ENCODE measurements at places on chromosomes 7 and 10.
A peak's percentile ranks its signal among the peaks of the same experiment; 100 is the strongest.

DNA sequence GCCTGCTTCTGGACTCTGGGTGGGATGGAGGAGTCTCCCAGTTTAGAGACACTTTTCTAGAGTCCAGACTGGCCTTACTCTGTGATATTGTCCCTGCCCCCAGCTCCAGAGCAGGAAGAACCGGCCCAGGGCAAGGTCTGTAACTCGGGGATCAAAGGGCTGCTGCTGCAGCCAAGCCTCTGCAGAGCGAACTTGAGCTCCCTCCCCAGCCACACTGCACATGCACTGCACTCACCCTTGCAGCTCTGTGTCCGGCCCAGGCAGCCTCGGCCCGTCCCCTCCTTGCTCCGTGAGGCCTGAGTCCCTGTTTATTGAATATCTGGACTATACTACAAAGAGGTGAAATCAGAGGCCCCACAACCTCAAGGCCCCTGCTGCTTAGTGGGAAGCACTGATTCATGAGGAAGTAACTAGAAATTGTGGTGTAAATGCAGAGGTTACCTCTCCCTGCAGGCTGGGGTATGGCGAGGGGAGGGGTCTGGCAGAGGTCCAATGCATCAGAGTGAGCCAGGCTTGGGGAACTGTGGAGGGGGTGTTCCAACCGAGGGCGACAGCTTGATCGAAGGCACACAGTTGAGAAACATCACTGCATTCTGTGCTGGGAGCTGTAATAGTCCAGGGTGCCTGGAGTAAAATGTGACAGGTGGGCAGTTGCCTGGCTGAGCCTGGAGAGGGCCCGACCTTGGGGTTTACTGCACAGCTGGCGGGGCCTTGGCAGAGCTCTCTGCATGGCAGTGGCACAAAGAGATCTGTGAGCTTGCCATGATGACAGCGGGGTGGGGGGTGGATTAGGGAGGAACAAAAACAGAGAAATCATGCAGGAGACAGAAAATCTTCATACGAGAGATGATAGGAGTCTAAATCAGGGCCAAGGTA, 49.1 kb downstream of the AOC1 start:
- DNase-seq, result no peak

- no peak for DNase-seq
These were observed 8.3 kb upstream of the ATP6V1F start for GRCh38 chr7:128854396-128854795.

GRCh38 chr7:95322854-95323253, 1.5 kb downstream of the PON1 start:
- no peak for DNase-seq

DNA sequence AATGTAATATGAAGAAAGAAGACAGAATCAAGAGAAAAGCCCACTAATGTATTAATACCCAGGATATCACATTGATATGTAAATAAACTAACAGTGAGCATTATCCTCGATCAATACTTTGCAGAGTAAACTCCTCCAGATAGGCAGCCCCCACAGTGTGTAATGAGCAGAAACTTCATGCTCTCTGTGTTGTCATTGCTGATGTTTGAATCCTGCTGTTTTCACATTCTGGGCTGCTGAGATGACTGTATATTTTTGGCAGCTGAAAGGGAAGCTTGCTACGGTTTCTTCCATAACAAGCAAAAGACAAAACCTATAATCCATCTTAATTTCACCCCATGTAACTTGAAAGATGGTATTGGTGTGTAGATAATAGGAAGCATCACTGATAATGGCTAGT, 15.3 kb upstream of the THSD7A start:
- no peak for DNase-seq

- DNase-seq, result no peak
These were observed 162.9 kb downstream of the RGS10 start for GRCh38 chr10:119379466-119380071.

DNA sequence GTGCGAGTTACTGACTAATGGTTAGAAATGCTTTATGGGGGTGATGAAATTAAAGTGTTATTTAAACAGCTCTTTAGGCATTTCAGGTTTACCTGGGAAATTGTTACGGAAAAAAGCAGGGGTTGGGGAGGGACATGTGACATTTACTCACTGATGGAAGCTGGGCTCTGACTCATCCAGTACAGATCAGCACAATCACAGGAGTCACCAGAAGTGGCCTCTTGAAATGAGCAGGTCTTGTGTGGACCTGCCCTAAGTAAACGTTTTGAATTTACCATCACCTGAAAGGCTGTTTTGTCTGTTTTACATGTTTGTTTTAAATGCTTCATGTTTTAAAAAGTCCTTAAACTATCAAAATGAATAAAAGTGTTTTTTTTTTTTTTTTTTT, 2.3 kb downstream of the GLRX3 start:
- DNase-seq, result peak; percentile 46

- DNase-seq, result no peak
These were observed 14.4 kb downstream of the MARCHF5 start for GRCh38 chr10:92305133-92306072.

DNA sequence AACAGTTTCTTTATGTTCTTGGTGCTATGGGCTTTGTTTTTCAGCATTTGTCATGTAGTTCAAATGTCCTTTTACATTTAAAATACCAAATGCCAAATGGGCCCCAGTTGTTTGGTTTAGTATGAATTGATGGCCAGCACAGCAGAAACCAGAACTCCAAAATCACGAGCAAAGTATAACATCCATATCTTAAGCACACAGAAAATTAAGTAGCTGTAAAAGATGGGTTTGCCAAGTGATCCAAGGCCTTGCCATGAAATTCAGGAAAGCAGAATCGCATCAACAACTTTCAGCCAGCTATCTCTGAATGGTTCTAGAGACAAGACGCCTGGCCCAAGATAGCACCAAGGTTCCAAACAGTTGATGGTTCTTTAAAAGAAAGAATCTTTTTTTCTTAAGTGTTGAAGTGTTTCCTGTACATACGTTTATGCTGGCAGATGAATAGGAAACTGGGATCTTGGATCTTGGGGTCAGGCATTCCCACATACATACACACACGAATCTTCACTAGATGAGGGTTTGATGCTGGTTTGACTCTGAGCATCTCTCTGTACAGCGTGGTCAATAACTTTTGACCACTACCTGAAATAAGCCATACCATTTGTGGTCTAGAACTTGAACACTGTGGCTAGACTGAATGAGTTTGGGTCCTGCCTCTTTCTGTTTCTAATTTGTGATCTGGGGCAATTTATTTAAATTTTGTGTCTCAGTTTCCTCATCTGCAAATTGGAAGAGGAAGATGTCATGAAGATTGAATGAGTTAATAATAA, 711.8 kb downstream of the KCNMA1 start:
- no peak for DNase-seq

DNA sequence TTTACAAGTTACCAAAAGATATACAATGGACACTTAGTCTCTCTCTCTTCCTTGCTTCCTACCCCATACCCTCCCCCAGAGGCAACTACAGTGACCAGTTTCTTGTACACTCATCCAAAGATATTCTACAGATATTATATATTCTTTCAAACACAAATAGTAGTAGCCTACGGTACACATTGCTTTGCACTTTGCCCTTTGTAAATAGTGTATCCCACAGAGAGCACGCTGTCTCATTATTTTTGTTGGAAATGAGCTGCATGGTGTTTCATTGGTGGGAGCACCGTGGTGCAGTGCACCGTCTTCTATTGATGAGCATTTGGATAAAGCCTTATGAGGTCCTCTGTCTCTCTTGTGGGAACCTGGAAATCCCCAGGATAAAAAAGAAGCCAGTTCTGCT, 24.2 kb downstream of the STRA8 start:
- DNase-seq, result no peak

DNA sequence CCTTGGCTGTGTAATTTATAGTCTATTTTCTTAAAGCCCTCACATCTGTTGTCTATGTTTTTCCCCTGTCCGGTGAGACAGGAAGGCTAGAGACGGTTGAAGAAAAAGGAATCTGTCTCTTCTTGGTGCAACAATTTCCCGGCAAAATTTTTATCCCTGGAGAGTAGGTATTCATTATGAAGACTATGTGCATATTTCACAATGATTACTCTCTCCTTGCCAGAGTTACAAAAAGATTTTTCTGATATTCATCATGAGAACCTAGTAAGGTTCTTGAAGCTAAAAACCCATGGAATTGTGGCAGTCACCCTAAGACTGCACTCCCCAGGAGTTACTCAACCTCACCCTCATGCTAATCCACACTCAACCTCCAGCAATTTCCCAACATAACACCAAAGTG, 55.0 kb upstream of the GHITM start:
- no peak for DNase-seq

DNA sequence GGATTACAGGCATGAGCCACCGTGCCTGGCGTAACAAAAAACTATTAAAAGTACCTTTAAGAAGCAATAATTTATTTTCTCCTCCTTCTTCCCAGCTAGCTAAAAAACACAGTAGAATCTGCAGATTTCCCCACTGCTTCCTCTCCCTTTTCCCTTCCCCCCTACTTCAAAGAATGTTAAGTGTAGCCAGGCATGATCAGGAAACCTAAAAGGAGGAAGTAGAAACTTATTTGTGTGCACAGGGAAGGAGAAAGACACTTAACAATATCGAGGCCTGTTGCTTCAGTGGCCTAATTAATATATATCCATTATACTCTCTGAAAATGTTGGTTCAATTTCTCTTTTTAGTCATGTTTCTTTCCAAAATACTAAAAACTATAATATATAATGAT, 127.7 kb downstream of the NRBF2 start:
- DNase-seq, result no peak

DNA sequence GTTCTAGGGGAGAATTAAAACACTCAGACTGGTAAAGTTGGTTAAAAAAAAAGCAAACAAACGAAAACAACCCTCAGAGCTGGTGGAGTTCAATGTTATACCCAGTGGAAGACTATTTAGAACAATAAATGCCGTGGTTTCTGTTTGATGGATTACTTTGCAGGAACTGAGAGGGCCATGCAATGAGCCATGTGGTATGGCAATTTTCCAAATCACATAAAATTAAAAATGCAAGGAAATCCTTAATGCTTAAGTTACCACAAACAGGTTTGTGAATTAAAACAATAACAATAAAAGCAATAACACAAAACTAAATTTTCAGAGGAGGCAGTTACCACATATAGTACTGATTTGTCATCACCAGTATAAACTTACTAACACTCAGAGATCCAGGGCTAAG, 96.9 kb downstream of the RTKN2 start:
- DNase-seq, result no peak

- DNase-seq, result no peak
These were observed 97.4 kb downstream of the AVL9 start for GRCh38 chr7:32592701-32593100.

DNA sequence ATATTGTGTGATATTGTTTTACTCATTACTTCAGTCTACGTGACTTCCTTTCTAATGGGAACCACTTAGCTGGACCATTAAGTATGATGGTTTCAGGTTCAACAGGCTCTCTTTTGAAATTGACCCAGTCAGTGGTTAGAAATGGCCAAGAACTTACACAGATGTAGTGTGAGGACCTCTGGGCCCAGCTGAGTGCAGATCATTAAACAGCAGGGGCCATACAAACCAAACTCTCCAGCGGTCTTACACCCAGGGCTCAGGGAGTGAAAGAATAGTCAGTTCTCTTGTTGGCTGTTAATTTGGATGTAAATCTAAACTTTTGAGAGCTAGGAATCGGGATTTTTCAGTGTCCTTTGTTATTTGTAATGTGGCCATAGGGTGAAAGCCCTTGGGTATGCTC, 107.3 kb downstream of the CELF2 start:
- no peak for DNase-seq

- peak; percentile 56 for DNase-seq
These were observed 1.6 kb downstream of the C1GALT1 start for GRCh38 chr7:7183838-7184463.

DNA sequence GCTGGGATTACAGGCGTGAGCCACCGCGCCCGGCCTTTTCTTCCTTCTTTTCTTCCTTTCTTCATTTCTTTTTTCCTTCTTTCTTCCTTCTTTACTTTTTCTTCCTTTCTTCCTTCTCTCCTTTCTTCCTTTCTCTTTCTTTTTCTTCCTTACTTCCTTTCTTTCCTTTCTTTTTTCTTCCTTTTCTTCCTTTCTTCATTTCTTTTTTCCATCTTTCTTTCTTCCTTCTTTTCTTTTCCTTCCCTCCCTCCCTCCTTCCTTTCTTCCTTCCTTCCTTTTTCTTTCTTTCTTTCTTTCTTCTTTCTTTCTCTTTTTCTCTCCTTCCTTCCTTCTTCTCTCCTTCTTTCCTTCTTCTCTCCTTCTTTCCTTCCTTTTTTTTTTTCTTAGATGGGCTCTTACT, 47.0 kb upstream of the CUX1 start:
- DNase-seq, result no peak

DNA sequence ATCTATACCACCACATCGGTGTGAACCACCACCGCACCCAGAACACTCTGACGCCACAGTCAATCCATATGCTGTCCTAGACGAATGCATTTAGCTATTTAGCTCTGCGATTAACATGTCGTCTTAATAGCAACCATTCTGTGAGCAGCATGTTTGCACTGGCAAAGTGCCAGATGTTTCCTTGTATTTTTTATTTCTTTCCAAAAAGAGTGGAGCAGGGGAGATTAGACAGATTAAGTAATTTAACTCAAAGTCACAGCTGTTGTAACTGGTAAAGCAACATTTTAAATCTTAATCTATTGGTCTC, 57.0 kb upstream of the ARL4A start:
- no peak for DNase-seq

DNA sequence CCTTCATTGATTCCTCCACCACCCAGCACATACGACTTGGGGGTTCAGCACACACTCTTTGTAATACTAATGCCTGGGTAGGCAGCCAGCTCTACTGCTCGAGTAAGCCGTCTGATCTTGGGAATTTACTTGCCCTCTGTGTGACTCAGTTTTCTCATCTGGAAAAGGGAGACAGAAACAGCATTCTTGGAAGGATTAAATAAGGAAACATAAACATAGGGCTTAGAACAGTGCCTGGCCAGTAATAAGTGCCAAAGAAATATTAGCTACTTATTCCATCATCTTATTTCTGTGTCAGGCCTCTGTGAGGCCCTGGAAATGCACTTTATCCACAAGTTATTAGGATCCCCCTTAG, 130.1 kb downstream of the TNS3 start:
- no peak for DNase-seq

DNA sequence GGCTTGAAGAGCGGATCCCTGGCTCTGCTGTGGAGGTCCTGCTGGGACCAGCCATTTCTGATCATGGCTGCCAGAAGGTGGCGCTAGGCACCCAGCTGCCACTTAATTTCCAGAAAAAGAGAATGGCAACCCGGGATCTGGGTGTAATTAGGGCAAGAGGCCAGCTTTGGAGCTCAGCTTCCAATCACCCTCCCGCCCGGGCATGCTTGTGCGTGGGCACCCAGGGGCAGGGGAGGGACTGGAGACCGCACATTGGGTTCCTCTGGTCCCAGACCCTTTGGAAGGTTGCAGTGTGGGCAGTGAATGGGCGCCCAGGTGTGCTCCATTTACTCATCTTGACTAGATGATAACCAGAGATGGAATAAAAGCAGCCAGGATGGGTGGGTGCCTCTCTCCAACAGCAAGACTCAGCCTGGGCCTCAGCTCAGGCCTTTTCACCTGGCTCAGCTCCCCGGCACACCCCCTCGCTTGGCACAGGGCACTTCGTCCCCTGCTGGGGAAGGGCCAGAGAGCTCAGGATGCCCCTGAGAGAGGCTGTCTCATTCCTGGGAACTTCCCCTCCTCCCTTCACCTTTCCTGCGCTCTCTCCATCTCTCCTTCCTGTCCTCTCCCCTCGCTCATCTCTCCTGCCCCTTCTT, 14.7 kb downstream of the FAM241B start:
- DNase-seq, result peak; percentile 28

- peak; percentile 88 for DNase-seq
These were observed 12.1 kb downstream of the ZSCAN21 start for GRCh38 chr7:100061518-100062193.

Data from erythroblast (primary cell).